ENCODE measurements at places on chromosomes 16 and 17.
A peak's percentile ranks its signal among the peaks of the same experiment; 100 is the strongest.

GRCh38 chr17:67026341-67026740, 18.0 kb upstream of the CACNG1 start:
- DNase-seq, result no peak

GRCh38 chr17:7885367-7886226, 3.0 kb upstream of the CHD3 start:
- peak; percentile 24 for DNase-seq

DNA sequence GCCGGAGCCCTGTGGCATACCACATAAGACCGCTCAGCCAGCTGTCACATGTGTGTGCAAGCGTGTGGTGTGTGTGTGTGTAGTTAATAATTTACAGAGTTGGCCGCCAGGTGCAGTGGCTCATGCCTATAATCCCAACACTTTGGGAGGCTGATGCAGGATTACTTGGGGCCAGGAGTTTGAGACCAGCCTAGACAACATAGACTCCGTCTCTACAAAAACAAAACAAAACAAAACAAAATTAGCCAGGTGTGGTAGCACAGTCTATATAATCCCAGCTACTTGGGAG, 20.4 kb downstream of the SOCS1 start:
- DNase-seq, result no peak

DNA sequence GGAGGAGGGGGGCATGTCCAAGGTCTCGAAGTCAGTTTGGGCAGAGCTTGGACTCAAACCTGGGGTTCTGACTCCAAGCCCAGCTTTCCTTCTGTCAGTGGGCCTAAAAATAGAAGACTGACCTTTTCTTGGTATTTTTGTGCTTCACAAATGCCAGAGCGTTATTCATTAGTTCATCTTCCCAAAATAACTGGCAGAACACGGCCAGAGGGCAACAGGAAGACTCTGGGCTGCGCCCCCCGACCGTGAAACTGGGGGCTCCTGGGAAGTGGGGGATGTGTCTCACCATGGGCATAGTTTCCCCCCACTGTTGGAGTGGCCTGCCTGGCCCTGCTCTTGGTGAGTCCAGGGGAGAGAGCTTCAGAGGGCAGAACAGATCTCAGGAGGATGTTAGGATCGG, 94.0 kb downstream of the SOCS1 start:
- no peak for DNase-seq

- no peak for DNase-seq
Measured at GRCh38 chr16:11309895-11310633, 28.9 kb upstream of the PRM1 start.

DNA sequence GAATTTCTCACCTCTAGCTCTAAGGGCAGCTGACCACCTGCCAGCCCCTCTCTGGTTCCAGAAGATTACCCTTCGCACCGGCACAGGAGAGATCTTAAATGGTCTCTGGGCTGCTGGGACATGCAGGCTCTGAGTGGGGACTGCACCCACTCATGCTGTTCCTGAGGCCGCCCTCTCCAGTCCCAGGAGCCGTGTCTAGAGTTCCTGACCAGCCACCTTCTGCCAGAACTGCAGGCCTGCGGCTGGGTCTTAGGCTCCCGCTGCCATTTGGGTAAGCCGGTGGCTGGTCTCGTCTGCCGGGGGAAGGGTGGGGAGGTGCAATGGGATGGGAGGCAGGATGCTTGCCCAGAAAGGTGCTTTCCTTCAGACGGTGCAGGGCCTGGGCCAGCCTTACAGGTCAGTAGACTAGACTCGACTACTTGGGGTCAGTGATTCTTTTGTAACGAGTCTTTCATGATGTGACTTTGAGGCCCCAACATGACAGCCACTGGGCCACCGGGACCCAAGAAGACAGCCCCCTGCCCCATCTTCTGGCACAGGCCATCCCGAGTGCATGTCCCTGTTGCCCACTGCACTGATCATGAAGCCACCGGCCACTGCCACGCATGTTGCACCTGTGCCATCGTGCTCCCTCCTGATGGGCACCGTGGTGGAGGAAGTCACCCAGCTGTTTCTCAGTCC, 26.4 kb downstream of the B9D1 start:
- no peak for DNase-seq

- no peak for DNase-seq
Measured at GRCh38 chr17:72962106-72962505, 130.4 kb downstream of the SLC39A11 start.

DNA sequence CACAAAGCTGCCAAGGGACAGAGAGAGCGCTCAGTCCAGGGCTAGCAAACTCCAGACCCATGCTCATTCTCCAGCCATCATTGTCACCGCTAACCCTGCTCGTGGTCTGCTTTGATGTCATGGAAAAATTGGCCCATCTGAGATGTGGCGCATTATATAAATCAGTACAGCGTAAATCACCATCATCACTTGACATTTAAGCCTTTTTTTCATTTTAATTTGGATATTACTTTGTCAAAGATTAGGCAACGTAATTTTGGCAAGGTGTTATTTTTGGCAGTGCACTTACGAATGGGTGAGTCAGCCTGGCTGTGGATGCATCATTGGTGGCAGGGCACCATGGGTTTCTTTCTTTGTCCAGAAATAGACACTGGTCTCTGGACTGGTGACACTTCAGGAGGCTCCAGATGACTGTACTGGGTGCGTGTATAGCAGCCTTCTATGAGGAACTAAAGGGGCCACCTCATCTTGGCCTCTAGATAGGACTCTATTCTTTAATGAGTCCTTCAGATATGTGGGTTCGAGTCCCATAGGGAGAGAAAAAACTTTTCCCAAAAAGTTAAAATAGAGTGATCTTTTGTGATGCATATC, 166.3 kb downstream of the MSI2 start:
- no peak for DNase-seq

- DNase-seq, result no peak
Measured at GRCh38 chr17:57879437-57880085, 29.7 kb upstream of the MRPS23 start.

GRCh38 chr17:35449371-35449931, 885 bp upstream of the SLFN13 start:
- DNase-seq, result no peak

DNA sequence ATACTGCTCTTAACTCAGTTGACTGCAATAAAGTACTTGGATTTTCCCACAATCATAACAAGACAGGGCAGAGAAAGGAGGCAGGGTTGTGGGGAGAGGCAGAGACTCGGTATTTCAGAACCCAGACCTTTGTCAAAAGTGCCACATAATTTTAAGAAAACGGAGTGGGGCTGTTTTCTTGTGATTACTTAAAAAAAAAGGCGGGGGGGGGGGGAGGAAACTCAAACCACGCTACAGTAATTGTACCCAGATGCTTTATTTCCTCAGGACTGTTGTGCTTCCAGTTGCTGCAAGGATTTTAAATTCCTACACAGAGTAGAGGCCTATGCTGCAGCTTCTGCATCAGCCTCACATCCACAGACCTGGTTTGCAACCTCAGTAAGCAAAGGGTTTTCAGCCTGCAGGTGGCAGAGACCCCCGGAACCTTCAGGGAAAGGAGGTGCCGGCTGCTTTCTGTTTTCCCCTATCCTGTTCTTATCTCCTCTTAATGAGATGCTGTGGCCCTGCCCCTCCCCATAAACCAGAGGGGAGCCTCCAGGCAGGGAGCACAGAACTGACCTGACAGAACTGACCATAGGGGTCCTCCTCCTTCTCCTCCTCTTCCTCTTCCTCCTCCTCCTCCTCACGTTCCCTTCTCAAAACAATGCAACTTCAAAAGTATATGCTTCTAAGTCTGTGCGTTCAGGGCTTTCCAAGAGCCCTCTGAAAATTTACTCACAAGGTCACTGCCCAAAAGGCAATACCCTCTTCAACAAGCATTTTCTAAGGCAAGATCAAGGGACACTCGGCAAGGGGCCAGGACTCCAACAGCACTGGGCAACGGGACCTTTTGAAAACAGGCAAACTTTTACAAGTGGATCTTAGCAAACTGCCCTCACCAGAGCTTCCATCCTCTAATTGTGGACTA, 7.5 kb downstream of the AXIN2 start:
- DNase-seq, result no peak

DNA sequence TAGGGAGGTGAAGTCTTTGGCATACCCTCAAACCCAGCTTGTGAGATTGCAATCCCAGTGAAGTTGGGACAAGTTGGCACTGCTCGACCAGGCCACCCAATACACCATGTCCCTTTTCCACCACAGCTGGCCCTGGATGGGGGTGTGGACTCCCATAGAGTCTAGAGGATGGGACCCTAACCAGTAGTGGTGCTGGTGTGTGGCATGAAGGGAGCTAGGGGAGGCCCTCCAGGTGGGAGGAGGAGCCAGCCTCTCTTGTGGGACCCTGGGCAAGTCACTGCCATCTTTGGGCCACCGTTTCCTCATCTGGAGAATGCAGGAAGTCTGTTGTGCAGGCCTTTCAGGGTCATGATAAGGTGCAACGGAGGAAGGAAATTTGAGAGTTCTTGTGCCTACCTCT, 1854.9 kb downstream of the TP53TG3F start:
- no peak for DNase-seq

DNA sequence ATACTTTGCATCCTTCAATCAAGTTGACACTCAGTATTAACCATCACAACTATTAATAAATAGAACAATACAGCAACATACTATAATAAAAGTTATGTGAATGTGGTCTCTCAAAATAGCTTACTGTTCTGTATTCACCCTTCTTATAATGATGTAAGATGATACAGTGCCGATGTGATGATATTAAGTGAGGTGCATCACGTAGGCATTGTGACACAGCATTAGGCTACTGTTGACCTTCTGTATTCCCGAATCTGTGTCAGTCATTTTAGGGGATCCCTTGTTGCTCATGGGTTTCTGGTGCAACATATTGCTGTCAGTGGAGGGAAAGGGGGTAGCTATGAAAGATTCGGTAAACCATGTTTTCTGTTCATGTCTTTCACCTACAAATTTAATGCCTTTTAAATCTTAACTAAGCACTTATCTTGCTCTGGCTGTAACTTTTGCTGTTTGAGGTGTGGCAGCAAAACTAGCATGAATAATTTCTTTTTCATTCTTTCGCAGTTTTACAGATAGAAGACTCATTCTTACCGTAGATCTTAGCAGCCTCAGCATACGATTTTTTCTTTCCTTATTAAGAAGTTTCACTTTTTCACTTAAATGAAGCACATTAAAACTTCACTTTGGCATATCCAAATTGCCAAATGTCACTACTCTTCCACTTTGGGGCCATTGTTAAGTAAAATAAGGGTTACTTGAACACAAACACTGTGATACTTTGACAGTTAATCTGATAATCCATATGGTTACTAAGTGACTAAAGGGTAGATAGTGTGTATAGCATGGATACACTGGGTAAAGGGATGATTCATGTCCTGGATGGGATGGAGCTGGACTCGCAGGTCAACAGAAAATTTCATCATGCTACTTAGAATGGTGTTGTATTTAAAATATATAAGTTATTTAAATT, 29.6 kb downstream of the NFAT5 start:
- DNase-seq, result no peak

GRCh38 chr17:48528153-48528935, 2.5 kb downstream of the HOXB1 start:
- DNase-seq, result no peak

GRCh38 chr17:33469911-33470310, 176.8 kb upstream of the ASIC2 start:
- DNase-seq, result no peak

GRCh38 chr17:45708707-45709290, 75.3 kb upstream of the CRHR1 start:
- no peak for DNase-seq

DNA sequence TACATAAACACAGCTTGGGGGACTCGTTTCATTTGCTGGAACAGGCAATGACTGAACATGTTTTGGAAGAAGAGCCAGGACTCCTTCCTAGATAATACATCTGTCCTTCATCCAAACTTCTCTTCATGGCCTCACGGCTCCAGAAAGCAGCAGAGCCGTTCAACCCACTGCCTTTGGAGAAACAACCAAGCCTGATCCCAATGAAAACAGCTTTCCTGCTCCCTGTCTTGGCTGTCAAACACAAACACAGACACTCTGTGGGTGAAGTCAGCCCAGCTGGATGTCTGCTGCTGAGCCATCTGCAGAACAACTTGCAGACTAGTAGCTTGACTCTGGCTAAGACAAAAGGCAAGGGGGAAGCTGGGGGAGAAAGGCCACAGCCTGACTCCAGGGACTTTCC, 345.1 kb upstream of the PSMD7 start:
- no peak for DNase-seq

DNA sequence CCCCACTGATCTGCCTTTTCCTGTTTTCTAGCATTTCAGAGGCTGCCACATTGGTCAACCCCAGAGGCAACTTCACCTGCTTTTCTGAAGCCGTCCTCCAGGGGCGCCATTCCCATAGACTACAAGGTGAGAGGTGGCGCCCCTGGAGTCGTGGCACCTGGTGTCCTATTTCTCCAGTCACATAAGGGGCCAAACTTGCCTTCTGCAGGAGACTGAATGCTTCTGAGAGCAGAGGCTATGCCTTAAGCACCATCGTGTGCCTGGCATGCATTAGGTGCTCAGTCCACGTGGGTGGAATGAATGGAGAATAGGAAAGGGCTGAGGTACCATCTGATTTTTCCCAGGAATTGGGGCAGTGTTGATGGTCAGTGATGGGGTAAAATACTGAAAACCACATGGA, 164.8 kb downstream of the HAPSTR1 start:
- no peak for DNase-seq

DNA sequence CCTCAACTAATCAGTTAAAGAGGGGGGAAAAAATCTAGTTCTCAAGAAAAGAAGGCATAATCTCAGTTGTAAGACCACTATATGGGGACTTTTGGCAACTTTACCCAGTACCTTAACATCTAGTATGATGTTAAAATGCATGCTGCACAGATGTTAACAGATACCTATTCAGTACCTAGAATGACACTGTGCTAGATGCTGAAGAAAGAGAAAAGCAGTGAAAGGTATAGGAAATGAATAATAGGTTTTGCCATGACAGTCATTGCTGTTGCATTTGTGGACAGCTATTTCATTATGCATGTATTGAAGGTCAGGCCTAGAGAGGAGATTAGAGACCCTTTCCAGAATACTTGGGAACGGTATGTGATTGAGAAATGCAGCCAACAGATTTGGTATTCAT, 34.5 kb downstream of the PIGL start:
- DNase-seq, result no peak

DNA sequence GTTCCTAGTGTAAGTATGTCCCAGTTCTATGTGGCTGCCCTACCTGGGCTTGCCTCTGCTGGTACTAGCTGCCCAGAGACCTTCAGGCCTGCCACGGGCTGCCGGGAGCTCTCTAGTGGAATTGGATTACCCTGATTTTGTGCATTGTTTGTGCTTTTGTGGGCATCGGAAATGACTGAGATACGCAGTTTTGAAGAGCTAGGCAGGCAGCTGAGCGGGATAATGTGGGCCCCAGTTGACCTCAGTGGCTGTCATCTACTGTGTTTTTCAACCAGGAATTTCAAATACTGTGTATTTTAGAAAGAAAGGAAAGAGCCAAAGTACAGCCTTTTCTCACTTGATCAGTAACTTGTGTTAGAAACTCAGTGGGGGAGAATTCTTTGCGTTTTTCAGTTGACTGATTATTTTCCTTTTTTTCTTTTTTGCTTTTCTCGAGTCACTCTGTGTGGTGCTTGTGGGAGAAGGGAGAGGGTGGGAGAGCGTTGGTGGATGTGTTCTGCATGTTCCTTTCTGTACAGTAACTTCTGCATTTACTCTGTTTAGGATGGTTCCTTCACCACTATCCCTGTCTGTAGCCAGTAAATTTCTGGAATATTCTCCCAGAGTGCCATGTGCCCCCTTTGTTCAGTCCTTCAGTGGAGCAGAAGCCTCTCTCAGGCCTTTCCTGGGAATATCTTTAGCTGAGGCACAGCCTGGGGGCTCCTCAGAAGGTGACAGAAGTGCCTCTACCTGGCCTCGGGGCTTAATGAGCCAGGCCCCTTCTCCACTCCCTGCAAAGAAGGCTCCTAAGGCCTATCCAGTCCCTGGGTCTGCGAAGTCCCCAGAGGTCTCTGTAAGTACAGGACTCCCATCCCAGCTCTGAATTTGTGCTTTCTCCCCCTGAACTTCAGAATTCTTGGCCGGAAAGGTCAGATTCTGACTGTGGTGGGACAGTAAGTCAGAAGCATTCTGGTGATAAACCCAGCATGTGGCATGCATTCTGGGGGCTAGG, 15.0 kb upstream of the SLC12A3 start:
- no peak for DNase-seq

Data from activated CD4-positive, alpha-beta T cell treated with anti-CD3 and anti-CD28 coated beads, Interleukin-2, amount 50 U/mL, for 24 hours (primary cell).